Metanephros (tissue), 2 donors: ENCODE measurements at places on chromosomes 13 and 19. TPM values are rescaled to one million over a fixed set of nuclear protein-coding genes. Genes with fewer than 3 reads are reported as not detected.

Gene OR7D2
- total RNA-seq = 0.12 TPM

Gene UBE2L5
- total RNA-seq = not detected

Gene KLK15
- not detected for total RNA-seq

Gene IZUMO1
- 0.12 TPM for total RNA-seq

Gene ADGRL1
- 52.5 TPM for total RNA-seq

Gene KLK12
- not detected for total RNA-seq

Gene HOMER3
- total RNA-seq = 47.6 TPM

Gene ZNF567
- total RNA-seq = 13.2 TPM

Gene KRTDAP
- not detected for total RNA-seq

Gene RBM42
- 40.6 TPM for total RNA-seq

Gene MYH14
- total RNA-seq = 33.0 TPM

Gene PDX1
- not detected for total RNA-seq

Gene GFY
- total RNA-seq = not detected

Gene WDR62
- total RNA-seq = 3.2 TPM

Gene EBI3
- total RNA-seq = 0.82 TPM

Gene ZBTB45
- total RNA-seq = 12.1 TPM

Gene ZNF534
- 0.47 TPM for total RNA-seq

Gene ZNF667
- 9.1 TPM for total RNA-seq

Gene CD79A
- total RNA-seq = 4.4 TPM

Gene SYMPK
- total RNA-seq = 43.7 TPM

Gene ERICH6B
- total RNA-seq = not detected

Gene REEP6
- total RNA-seq = 4.0 TPM

Gene MAP4K1
- total RNA-seq = 2.7 TPM

Gene CLDN10
- total RNA-seq = 94.9 TPM

Gene MEX3D
- 52.7 TPM for total RNA-seq

Gene STOML3
- total RNA-seq = not detected

Gene ZNF99
- 0.82 TPM for total RNA-seq

Gene SEMA6B
- total RNA-seq = 6.4 TPM

Gene LILRB5
- total RNA-seq = 4.0 TPM

Gene GARRE1
- 48.0 TPM for total RNA-seq

Gene ZBTB32
- total RNA-seq = not detected

Gene SYNE4
- total RNA-seq = 7.4 TPM

Gene TMEM38A
- 45.7 TPM for total RNA-seq

Gene MATK
- 1.3 TPM for total RNA-seq

Gene CLEC17A
- total RNA-seq = 1.3 TPM

Gene SLC6A16
- total RNA-seq = 3.2 TPM

Gene ZNF90
- 12.1 TPM for total RNA-seq

Gene PRR12
- total RNA-seq = 17.0 TPM

Gene POLR1G
- total RNA-seq = 7.2 TPM

Gene OVOL3
- not detected for total RNA-seq

Gene GDF15
- 139 TPM for total RNA-seq

Gene ZNF560
- not detected for total RNA-seq

Gene CRB3
- 57.0 TPM for total RNA-seq

Gene LINGO3
- not detected for total RNA-seq

Gene CILP2
- total RNA-seq = 1.1 TPM
